DMS53 (cell line): ENCODE measurements at places on chromosomes 7 and 10.

DNA sequence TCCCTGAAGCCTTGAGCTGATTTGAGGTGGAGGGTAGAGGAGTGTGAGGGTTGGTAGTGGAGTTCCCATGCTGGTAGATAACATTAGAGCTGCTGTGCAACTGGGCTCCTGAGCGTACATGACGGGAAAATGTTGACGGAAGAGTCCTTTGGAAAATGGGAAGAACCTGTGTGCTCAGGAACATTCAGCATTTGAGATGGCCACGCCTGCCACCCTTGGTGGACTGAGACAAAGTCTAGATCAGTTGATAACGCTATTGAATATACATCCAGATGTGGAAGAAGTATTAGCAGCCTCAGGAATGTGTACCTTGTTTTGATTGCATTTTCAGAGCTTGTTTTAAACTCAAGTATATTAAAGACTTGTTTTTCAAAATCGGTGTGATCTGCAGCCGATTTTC lies 16.1 kb downstream of the PCBD1 start:
- no peak for DNase-seq

- peak; percentile 64 for DNase-seq
Observed at GRCh38 chr7:86598311-86598710, 45.4 kb upstream of the GRM3 start.

DNA sequence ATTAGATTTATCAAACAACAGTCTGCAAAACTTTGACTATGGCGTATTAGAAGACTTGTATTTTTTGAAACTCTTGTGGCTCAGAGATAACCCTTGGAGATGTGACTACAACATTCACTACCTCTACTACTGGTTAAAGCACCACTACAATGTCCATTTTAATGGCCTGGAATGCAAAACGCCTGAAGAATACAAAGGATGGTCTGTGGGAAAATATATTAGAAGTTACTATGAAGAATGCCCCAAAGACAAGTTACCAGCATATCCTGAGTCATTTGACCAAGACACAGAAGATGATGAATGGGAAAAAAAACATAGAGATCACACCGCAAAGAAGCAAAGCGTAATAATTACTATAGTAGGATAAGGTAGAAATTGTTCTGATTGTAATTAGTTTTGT lies 31.4 kb downstream of the LRRC17 start:
- DNase-seq: no peak

GRCh38 chr10:6014241-6014761 lies 37.0 kb upstream of the IL15RA start:
- peak; percentile 73 for DNase-seq

DNA sequence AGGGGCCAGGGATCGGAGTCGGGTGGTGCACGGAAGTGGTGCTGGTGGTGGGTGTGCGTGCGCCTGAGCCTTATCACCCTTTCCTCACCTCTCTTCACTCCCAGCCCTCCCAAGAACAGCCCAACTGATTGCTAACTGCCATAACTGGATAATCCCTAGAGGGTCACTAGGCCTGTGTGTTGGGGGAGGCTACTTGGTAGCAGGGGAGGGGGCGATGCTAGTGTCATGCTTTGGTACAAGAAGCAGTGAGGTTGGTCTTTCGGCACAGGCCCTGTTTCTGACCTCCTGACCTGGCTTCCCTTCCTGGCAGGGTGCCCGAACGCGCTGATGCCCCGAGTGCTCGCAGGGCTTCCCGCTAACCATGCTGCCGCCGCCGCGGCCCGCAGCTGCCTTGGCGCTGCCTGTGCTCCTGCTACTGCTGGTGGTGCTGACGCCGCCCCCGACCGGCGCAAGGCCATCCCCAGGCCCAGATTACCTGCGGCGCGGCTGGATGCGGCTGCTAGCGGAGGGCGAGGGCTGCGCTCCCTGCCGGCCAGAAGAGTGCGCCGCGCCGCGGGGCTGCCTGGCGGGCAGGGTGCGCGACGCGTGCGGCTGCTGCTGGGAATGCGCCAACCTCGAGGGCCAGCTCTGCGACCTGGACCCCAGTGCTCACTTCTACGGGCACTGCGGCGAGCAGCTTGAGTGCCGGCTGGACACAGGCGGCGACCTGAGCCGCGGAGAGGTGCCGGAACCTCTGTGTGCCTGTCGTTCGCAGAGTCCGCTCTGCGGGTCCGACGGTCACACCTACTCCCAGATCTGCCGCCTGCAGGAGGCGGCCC lies 652 bp downstream of the KAZALD1 start:
- DNase-seq: peak; percentile 92

DNA sequence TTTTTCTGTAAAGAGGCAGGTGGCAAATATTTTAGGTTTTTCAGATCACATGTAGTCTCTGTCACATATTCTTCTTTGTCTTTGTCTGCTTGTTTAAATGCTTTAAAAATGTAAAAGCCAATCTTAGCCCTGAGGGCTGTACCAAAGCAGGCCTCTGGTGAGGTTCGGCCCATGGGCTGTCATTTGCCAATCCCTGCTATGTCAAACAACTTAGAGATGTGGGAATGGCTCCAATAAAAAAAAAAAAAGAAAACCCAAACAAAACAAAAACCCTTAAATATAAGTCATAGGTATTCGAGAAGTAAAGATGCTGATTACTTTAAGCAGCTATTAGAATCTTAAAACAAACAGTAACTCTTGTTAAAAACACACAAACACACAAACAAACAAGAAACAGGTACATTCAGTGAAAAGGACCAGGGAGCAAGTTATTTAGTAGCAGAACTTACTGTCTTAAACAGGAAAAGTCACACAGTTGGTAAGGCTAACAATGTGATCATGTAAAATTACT lies 61.4 kb upstream of the NAMPT start:
- no peak for DNase-seq

DNA sequence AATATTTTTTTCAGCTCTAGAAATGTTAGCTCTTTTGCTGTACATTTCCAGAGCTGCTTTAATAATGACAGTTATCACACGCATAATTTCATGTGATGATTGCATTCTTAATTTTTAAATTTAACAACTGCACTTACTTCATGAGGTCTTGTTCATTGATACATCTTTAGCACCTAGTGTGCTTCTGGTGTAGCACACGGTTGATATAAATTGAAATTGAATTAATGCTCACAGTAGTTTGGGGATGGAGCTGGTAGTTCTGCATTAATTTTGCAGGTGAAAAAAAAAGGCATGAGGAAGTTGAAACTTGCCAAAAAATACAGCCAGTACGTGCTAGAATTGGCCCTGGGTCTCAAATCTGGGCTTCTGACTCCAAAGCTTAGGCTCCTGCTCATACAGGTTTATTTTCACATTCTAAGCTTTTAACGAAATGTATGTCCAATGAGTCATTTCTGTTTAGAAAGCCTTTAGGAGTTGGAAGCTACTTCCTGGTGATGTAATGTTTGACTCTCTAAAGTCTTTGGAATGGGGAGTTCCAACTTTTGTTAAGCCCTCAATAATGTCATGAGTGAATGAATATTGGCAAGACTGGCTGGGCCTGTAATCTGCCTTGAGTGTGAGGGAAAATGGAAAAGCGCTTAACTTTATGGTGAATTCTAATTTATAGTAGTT lies 62.5 kb downstream of the DAGLB start:
- DNase-seq: peak; percentile 91

GRCh38 chr7:135467207-135467711 lies 42.6 kb downstream of the CNOT4 start:
- peak; percentile 14 for DNase-seq

GRCh38 chr10:99930731-99931550 lies 78.8 kb downstream of the DNMBP start:
- DNase-seq: peak; percentile 98

DNA sequence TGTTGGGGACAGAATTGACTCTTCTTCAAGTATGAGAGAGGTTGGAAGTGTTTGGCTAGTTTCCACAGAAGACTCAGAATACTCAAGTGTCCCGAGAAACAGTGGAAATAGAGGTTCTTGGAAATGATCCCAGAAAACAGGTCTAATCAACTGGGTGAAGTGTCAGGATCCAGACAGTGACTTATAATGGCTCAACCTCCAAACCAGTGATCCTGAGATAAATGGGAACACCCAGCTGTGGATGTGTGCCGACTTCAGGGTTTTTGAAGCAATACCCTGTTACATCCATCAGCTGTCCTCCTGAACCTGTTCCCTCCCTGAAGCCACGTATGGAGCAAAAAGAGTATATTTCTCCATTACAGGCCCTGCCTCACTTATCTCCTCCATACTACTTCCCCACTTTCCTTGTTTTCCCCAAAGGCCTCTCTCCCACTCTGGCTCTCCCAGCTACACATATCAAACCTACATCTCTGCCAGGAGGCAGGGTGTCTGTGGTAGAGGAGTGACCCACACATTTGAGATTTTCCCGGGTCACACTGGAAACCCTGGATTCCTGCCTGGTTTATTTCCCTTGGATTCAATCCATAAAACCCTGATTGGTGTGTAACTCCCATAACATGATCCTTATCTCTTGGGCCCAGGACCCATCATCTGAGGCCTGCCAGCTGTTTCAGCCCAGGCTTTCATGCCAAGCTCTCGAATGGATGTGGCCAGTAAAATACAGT lies 17.6 kb upstream of the ELOVL3 start:
- DNase-seq: no peak

GRCh38 chr10:103936022-103936421 lies 18.0 kb upstream of the STN1 start:
- no peak for DNase-seq

- no peak for DNase-seq
Observed at GRCh38 chr10:122295451-122295809, 24.3 kb downstream of the BTBD16 start.

DNA sequence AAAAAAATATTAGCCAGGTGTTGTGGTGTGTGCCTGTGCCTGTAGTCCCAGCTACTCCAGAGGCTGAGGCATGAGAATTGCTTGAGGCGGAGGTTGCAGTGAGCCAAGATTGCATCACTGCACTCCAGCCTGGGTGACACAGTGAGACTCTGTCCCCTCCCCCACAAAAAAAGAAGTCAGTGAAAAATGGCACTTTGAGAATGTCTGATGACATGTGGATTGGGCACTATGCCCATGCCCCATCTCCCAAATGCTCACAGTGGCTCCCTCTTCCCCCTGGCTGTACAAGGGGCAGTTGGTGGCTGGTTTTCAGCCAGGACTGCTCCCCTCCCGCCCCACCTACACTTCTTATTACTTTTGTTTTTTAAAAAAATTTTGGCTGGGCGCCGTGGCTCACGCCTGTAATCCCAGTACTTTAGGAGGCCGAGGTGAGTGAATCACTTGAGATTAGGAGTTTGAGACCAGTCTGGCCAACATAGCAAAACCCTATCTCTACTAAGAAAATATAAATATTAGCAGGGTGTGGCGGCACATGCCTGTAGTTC lies 26.1 kb downstream of the IL15RA start:
- peak; percentile 69 for DNase-seq

GRCh38 chr10:74165530-74165901 lies 14.5 kb downstream of the ADK start:
- no peak for DNase-seq

DNA sequence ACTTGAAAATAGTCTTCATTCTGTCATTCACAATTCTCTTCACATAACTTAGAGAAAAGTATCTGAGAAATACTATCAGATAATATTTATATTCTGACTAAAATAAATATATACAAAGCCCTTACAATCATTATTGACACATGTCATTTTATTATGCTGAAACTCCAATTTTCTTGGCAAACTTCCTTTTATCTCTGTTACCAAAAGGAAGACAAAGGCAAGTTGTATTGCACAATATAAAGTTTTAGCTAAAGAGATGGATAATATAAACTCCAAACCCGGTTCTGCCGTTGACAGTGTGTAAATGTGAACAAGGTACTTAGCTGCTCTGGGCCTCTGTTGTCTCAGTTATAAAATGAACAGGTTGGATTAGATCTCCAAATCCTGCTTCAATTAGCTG lies 99.0 kb upstream of the MDFIC start:
- no peak for DNase-seq

- no peak for DNase-seq
Observed at GRCh38 chr10:118307859-118308258, 34.3 kb downstream of the FAM204A start.

GRCh38 chr7:105389088-105389650 lies 448 bp upstream of the SRPK2 start:
- DNase-seq: peak; percentile 91

GRCh38 chr7:134552105-134552504 lies 3.2 kb downstream of the AKR1B15 start:
- DNase-seq: no peak

GRCh38 chr7:24979470-24979862 lies 512 bp downstream of the OSBPL3 start:
- peak; percentile 93 for DNase-seq

DNA sequence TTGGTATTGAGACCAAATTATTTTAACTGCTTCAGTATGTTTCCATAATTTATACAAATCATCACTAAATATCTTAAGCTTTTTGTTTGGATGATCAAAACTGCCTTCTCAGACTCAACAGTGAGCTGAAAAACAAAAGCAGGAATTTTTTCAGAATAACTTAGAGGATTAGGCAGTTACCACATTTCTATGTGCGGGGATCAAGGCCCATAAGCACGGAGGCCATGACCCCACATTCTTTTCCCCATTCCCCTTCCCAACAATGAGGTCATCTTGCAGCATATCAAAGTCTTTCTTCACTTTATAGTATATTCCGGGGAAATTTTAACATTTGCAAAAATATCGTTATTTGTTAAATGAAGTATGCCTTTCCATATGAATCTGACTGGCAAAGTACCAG lies 125.8 kb downstream of the ELMO1 start:
- DNase-seq: no peak

- DNase-seq: no peak
Observed at GRCh38 chr10:89163265-89163995, 43.7 kb downstream of the CH25H start.

DNA sequence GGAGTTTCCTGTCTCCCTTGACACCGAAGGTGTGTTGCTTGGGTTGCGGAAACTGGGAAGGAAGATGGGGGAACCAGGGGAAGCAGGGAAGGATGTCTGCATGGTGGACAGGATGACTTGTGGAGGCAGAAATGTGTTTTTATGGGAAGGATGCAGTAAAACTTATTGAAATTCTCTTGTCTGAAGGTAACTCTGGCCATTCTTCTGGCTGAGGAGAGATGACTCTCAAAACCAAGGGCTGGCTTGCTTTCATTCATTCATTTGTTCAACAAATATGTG lies 1.5 kb downstream of the UBTD1 start:
- no peak for DNase-seq

GRCh38 chr10:22222236-22223190 lies 4.7 kb upstream of the EBLN1 start:
- DNase-seq: no peak

DNA sequence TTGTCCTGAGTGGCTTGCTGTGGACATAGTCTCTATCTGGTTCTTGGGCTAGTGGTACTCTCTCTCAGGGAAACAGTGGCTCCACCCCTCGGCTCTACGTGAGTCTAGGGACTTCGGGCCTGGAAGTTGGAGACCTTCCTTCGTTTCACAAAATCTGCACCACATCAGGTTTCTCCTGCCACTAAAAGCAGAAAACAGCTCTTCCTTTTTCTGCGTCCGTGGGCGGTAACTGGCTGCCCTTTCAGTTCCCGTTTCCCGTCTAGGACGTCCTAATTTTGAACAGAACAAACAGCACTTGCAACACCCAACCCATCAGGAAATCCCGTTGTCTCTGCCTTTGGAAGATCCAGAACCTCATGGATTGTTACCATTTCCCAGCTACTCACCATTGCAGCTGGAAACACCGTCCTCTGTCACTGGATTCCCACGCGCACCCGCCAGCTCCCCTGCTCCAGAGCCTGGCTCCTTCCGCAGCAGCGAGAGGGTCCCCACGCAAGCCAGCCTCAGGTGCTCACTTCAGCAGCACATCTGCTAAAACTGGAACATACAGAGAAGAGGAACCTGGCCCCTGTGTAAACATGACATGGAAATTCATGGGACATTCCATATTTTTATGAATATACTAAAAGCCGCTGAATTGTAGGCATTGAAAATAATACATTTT lies 311.4 kb upstream of the AKR1E2 start:
- no peak for DNase-seq

GRCh38 chr10:49356181-49356580 lies 39.7 kb downstream of the DRGX start:
- no peak for DNase-seq

GRCh38 chr7:26202019-26202990 lies 760 bp downstream of the CBX3 start:
- DNase-seq: peak; percentile 86
